CD4-positive, alpha-beta T cell treated with Interferon gamma for 1 hour (primary cell): ENCODE measurements at places on chromosomes 7 and 10.
A peak's percentile ranks its signal among the peaks of the same experiment; 100 is the strongest.

GRCh38 chr7:141290365-141290764 lies 216.5 kb downstream of the TMEM178B start:
- DNase-seq = no peak

- DNase-seq = no peak
Observed at GRCh38 chr10:103598654-103599115, 105.2 kb downstream of the NEURL1 start.

- no peak for DNase-seq
Observed at GRCh38 chr7:112105584-112106530, 100.3 kb downstream of the DOCK4 start.

DNA sequence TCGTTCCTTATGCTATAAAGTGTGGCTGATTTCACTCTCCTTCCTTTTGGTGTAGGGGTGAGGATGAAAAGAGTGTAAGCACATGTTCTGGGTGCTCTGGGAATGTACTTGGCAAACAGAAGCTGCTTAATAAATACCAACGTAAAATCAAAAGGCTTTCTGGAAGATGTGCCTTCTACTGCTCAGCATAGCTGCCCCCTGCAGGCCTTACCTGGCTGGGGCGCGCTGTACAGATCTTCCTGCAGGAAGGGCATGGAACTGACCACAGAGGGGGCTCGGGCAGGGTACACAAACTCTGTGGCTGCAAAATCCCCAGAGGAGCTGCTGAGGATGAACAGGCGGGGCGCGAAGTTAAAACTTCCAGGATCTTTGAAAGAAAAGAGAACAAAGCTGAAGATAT lies 169.4 kb downstream of the SVIL start:
- DNase-seq = no peak

GRCh38 chr7:142454862-142455261 lies 197.0 kb upstream of the PRSS58 start:
- DNase-seq = peak; percentile 58
